ENCODE measurements at places on chromosomes 2 and 18.

GRCh38 chr2:174688079-174688478 is 76.2 kb downstream of the CHRNA1 start:
- DNase-seq: no peak

GRCh38 chr2:229474125-229474524 is 203.0 kb upstream of the PID1 start:
- DNase-seq: no peak

DNA sequence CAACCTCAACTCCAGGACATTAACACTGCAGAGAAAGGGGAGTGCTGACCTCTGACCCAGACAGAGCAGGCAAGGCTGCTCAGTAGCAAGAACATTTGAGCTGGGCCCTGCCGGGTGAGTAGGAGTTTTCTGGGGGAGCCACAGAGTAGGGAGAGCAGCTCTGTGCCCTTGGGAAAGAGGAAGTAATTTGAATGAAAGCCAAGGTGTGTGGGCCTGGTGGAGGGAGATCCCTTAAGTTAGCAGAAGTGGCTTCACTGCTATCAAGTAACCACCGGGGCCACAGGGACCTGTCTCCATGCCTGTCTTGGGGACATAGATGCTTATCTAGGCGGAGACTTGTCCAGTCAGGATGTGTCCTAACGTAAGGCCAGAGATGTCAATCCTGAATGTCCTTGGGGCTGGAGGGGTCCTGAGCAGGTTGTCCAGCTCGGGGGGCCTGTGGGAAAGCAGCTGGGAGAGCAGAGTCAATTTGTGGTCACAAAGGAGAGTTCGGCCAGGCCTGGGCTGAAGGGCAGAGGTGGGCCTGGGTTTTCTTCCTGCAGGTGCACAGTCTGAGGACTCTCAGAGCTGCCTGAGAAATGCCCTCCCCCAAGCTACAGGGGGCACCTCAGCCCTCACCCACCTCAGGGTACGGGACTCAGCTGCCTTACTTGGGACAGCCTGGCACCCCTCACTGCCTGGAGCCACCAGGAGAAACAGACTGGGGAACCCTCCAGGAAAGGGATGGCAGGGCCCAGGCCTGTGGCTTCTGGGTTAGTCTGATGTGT is 15.0 kb upstream of the OTOF start:
- no peak for DNase-seq

- no peak for DNase-seq
Measured at GRCh38 chr2:227772932-227773331, 27.2 kb downstream of the SCYGR8 start.

- DNase-seq: no peak
Measured at GRCh38 chr18:22344908-22345670, 72.6 kb downstream of the CTAGE1 start.

GRCh38 chr2:8271461-8271860 is 410.4 kb upstream of the ID2 start:
- no peak for DNase-seq

DNA sequence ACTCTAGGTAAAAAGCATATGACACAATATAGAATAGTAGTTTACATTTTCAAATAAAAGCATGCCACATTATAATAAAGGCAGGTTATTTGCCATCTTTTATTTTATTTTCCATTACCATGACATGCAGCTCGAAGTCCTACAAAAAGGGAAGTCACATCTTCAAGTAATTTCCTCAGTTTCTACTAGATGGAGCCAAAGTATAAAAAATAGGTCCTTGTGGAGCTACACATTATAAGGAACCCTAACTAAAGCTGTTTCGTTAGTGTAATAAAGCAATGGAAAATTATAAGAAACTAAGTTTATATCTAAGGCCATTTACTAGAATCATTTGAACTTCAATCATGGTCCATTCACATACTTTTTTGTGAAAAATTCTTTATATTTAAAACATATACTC is 674.5 kb downstream of the KCNJ3 start:
- DNase-seq: no peak

- DNase-seq: no peak
Measured at GRCh38 chr2:101962309-101962708, 29.5 kb upstream of the IL1R2 start.

- no peak for DNase-seq
Measured at GRCh38 chr2:68386365-68386764, 21.3 kb downstream of the PLEK start.

GRCh38 chr18:63322908-63323634 is 3.5 kb upstream of the BCL2 start:
- DNase-seq: no peak

GRCh38 chr18:52313213-52313612 is 26.8 kb upstream of the DCC start:
- DNase-seq: no peak

DNA sequence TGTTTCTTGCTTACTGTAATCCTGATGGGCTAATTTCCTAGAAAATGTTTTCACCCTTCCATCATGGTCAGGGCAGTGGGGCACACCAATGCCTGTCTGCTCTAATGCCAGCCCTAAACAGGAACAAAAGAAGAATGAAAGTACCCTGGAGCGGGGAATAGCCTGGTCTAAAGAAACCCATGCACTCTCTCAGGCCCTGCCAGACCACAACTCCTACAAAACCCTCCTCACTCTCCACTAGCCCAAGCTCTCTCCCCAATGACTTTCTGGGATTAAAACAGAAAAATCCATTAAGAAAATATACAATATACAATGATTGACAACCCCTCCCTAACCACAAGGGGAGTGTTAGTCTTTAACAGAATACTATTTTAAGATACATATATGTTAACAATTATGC is 67.6 kb downstream of the AAK1 start:
- DNase-seq: no peak

- DNase-seq: no peak
Measured at GRCh38 chr18:58338141-58338540, 290.8 kb downstream of the ALPK2 start.

DNA sequence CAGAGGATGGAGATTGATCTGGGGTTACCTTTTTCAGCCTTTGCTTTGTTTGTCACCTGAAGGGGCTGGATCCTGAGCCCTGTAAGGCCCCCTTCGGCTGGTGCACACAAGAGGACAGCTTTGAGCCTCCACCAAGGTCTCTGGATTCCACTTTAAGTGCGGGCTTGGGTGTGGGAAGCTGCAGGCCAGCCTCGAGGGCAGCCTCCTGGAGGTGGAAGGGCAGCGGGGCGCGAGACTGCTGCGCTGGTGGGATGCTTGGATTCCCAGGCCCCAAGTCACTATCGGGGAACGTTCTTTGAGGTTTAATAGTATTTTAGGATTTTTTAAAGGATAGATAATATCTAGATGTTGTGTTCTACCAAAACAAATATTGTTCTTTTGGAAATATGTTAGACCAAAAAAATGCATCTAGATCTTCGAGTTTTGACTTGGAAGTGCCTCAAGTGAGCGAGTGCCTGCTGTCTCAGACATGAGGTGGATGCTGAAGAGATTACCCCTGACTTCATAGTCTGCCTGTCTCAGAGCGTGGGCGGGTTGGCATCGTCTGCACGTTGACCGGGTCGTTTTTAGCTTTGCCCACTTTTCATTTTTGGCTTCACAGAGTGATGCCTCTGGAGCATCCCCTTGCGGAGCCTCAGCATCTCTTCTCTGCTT is 113.8 kb downstream of the AGAP1 start:
- DNase-seq: no peak

DNA sequence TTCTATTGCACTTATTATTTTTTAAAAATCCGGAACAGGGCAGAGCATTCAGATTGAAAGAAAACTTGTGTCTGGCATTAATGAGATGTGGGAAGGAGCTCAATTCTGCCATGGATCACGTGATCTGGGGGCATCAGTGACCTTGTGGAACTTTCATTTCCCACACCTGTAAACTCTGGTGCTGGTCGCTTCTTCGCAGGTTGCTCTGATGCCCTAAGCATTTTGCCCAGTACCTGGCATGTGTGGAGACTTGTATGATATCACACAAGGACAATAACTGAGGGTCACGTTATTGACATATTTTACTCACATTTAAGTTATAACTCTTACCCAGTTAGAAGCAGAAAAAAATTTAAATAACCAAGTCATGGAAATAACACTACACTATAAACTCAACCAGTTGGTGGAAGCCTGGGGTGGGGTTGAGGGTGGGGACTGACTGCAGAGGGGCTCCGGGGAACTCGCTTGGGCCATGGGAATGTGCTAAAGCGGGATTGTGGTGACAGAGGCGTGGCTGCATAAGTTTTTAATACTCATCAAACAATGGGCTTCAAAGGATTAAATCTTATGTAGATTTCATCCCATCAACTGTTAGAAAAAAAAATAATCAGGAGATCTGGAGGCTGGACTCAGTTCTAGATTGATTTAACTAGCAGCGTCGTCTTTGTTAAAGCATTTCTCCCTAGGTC is 36.5 kb downstream of the ST3GAL5 start:
- peak; percentile 57 for DNase-seq

DNA sequence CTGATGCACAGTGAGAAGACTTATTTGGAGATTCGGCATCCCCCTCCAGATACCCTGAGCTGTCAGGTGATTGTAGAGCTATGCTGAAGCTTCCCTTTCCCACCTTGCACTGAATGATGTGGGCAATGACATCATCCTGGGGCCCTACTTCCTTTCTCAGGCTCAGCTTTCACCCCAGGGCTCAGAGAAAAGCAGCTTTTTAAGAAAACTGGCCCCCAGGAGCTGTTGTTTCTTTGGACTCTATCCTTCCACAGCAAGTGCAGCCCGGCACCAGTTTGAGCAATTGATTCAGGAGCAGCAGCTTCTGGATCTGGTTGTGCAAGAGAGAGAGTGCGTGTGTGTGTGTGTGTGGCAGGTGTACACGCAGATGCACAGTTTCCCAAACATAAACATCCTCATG is 251.3 kb downstream of the ANAPC1 start:
- DNase-seq: no peak

DNA sequence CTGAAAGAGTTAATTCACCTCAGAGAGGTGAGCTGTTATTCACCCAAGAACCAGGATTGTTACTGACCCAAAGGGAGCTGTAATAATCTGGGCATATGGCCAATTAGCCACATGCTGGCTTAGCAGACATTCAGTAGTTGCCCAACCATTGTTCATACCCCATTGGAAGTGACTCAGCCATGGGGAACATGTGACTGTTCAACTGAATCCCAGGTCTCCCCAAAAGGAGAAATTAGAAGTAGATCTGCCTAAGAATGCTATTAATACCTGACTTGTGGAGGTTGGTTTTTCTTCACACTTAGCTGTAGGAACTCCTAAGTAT is 272.6 kb upstream of the UBE2E3 start:
- DNase-seq: no peak

DNA sequence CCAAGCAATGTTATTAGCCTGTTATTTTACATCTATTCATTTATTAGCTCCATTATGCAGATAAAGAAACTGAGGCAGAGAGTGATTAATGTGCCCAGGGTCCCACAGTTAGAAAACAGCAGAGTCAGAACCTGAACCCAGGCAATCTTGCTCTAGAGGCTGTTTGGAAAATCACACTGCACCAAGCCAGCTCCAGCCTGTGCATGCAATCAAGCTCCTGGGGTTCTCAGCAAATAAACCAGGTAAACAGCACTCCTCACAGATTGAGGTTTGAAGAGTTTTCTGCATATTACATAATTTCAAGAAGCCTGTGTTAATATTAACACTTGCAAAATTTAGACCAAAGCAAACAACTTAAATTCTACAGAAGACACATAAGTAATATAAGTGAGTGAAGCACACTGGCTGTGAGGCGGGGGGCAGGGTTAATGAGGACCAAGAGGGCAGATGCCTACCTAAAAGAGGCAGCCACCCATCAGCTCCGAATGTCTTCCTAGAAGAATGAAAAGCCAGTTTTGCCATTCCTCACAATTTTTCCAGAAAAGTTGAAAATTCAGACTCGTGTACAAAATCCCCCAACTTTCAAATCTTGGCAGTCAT is 35.4 kb downstream of the CACNB4 start:
- no peak for DNase-seq

GRCh38 chr2:128442053-128442751 is 123.5 kb upstream of the HS6ST1 start:
- DNase-seq: peak; percentile 51

DNA sequence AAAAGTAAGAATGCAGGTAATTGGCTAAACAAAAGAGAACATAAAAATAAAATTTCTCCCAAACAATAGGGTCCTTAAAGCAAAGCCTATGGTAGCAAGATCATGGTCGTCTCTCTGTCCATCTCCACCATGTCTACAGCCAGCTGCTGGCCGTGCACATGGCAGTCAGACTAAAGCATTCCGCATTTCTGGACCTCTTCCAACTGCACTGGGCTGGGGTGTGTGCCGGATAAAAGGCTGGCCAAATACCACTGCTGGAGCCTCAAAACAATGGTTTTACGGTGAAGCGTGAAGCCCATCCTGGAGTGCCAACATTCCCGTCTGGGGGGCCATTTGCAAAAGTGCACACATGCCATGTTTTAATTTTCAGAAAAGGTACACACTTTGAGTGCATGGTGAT is 74.8 kb upstream of the PIEZO2 start:
- no peak for DNase-seq

DNA sequence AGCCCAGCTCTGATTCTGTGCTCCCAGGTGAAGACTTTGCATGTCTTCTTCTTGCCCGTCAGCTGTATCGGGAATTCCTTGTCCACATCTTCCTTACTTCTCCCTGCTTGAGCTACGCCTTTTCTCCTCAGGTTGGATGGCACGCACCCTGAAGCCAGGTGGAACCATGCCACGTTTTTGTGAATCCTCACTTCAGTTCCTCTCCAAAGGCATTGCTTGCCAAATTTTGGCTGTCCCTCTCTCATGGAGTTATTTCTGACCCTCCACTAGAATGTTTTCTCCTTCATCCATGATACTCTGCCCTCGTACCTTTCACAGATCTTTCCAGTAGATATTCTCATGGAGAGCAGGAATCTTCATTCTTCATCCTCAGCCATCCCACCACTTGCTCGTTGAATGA is 20.2 kb downstream of the ZCCHC2 start:
- no peak for DNase-seq

GRCh38 chr2:138274421-138275291 is 226.9 kb upstream of the SPOPL start:
- no peak for DNase-seq

GRCh38 chr2:200127848-200128247 is 172.5 kb downstream of the MAIP1 start:
- DNase-seq: no peak

GRCh38 chr18:63579616-63580015 is 7.5 kb upstream of the SERPINB13 start:
- no peak for DNase-seq

- DNase-seq: no peak
Measured at GRCh38 chr2:214607051-214607450, 196.2 kb downstream of the VWC2L start.

GRCh38 chr2:120436460-120436739 is 90.5 kb downstream of the INHBB start:
- no peak for DNase-seq

- DNase-seq: no peak
Measured at GRCh38 chr2:19786408-19787058, 115.2 kb downstream of the TTC32 start.

DNA sequence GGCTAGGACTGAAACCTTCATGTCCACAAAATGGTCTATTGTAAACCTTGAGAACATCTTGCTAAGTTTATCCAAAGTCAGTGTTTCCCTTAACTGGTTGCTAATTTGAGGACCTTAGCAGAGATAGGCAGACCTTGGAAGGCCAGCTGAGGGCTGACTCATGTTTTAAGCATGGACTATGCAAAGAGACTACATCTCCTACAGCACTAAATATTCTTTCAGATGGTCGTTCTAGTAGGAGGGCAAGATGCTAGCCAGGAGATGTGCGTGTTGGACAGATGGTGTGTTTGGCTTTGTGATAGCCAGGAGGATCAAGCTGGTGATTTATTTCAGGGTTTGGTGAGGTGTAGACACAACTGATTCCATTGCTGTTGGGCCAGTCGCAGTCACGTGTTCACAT is 75.8 kb downstream of the NRP2 start:
- DNase-seq: no peak

GRCh38 chr18:48928787-48929186 is 22.0 kb downstream of the SMAD7 start:
- peak; percentile 85 for DNase-seq

- DNase-seq: no peak
Measured at GRCh38 chr2:141493936-141494335, 636.9 kb downstream of the LRP1B start.
